ENCODE measurements at places on chromosomes 3 and 15. TPM values are rescaled to one million over a fixed set of nuclear protein-coding genes. Genes with fewer than 3 reads are reported as not detected.

Gene SLC9C1
- 9.8 TPM for total RNA-seq

DNA sequence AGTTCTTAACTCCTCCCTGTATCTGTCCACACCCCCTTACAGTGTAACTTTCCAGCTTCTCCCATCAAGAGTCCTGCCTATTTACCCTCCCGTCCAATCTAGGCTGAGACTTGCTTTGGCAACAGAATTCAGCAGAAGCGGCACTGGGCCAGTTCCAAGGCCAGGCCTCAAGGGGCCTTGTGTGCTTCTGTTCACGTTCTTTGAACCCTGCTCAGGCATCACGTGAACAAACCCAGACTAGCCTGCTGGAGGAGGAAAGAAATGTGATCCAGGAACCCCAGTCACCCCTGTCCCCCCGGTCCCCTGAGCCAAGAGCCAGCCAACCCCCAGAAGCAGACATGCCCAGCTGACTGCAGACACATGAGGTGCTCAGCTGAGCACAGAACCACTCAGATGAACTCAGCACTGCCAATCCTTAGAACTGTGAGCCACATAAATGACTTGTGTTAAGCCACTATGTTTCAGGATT lies 76.1 kb upstream of the DCLK3 start:
- DNase-seq = no peak

DNA sequence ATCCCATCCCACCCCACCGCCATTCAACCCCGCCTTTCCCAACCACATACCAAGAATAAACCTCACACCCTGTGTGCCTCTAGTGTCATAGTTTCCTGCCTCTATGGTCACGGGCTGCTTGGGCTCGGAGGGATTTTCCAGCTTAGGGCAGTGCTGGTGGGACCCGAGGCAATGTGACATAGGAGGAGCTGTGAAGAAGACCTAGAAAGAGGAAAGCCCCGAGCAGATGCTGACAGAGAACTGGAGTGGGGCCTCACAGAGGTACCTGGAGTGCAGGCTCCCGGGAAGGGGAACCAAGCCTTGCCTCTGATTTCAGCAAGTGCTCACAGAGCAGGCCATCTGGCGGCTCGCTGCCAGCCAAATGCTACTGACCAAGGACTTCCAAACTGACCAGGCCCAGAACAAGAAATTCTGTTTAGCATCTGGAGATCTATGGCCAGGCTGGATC lies 27.5 kb downstream of the BHLHE40 start:
- DNase-seq = peak; percentile 61

DNA sequence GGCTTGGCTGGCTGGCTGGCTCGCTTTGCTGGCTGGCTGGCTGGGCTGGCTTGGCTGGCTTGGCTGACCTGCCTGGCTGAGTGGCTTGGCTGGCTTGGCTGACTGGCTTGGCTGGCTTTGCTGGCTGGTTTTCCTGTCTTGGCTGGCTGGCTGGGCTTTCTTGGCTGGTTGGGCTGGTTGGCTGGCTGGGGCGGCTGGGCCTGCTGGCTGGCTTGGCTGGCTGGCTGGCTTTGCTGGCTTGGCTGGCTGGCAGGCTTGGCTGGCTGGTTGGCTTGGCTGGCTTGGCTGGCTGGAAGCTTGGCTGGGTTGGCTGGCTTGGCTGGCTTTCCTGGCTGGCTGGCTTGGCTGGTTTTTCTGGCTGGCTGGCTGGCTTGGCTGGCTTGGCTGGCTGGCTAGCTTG lies 435.6 kb downstream of the GOLGA6L6 start:
- peak; percentile 12 for DNase-seq

DNA sequence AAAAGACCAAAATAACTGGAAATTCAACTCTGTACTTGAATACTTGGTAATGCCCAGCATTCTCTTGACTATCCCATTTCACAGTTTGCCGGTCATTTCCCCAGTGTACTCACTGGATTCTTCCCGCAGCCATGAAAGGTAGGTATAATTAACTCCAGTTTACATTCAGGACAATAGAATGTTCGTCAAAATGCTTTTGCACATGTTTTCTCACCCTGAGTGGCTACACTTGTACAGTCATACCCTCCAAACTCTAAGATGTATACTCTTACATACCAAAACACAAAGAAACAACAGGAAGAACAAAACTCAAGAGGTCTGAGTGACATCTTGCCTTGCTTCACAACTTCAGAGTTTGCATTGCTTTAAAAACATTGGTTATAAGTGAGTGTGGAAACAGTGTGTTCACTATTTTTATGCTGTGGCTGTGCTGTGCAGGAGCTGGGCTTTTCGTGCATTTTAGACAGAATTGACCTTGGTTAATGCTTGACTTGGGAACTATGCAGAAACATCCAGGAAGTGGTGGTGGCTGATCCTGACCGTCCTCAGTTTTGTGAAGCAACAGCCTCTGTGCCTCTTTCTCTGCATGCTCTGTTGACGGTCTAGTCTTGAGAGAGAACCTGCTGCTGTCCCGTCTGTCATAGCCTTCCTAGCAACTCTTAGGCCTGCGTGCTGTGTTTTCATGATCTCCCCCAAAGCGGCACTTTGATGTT lies 90.5 kb downstream of the IGF1R start:
- DNase-seq = no peak

Data from testis (tissue), 5 donors.